ENCODE measurements at places on chromosomes 6 and 20.

DNA sequence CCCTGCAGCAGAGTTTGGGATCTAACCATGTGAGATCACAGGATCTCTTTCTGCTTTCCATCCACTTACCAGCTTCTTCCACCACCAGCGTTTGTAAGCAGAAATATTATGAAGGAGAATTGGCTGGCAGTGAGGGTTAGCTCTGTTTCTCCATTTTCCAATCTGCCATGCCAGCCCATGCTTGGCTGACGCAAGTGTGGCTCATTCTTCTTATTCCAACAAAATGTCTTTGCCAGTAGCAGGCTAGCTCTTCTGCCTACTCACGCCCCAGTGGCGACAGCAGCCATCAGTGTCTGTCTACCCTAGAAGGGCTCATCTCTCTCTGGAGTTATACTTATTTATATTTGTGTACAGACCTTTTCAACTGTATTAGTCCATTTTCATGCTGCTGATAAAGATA is 286.2 kb downstream of the FARS2 start:
- DNase-seq: no peak

GRCh38 chr6:20403766-20404640 is 2.3 kb downstream of the E2F3 start:
- DNase-seq: peak; percentile 82

DNA sequence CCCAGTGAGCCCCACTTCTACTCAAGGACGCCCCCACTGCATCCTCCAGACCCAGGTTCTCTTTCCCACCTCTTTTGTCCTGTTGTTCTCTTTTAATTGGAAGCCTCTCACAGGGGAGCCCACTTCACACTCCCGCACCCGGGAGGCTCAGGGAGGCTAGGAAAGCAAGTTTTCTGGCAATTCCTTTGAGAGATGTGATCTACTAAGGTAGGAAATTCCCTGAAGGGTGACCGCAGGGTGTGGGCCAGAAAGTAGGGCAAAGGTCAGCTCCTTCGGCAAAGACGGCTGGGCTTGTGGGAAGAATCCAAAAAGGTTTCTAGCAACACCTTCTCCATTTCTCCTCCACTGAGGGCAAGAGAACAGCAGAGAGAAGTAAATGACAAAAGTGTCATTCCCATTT is 98.1 kb upstream of the PTPN1 start:
- DNase-seq: no peak

GRCh38 chr20:22544462-22544861 is 39.9 kb downstream of the FOXA2 start:
- no peak for DNase-seq

DNA sequence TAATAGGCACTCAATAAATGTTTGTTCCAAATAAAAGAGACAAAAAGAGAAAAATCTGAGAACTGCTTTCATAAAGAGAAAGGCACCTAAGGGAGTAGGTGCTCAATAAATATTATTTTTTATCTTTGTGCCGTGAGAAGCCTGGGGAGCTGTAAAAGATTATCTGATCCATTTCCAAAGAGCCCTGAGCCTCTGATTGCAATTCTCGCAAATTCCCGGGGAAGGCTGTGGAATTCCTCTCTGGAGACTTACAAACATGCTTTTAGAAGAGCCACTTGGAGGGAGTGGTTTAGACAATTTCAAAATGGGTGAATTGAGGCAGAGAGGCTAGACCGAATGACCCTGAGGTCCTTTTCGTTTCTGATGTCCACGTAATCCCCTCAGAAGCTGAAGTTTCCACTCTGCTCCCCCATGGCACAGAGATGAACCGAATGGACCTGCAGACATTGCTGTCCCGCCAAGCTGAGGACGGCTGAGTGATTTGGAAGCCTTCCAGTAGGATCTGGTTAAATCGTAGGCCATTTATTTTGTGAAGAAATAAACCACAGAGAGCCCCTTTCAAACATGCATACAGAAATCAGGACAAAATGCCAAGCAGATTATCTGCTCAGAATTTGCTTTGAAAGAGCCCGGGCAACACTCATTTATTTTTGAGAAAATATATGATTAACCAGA is 77.8 kb downstream of the PKHD1 start:
- DNase-seq: no peak

DNA sequence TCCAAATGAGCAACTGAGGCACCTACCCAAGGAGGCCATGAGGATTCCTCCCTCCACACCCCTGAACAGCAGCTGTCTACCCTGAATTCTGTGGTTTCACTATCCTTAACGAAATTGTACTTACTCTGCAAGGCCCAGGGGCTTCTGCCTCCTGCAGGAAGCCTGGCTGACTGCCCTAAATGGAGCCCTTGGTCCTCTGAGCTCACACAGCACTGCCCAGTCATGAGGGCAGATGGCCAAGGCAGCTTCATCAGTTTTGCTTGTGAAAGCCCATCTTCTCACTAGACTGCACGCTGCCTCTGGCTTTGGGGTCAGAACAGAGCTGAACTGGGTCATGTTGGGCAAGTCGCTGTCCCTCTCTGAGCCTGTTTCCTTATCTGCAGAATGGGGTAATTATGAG is 26.4 kb upstream of the SIRPA start:
- peak; percentile 74 for DNase-seq

DNA sequence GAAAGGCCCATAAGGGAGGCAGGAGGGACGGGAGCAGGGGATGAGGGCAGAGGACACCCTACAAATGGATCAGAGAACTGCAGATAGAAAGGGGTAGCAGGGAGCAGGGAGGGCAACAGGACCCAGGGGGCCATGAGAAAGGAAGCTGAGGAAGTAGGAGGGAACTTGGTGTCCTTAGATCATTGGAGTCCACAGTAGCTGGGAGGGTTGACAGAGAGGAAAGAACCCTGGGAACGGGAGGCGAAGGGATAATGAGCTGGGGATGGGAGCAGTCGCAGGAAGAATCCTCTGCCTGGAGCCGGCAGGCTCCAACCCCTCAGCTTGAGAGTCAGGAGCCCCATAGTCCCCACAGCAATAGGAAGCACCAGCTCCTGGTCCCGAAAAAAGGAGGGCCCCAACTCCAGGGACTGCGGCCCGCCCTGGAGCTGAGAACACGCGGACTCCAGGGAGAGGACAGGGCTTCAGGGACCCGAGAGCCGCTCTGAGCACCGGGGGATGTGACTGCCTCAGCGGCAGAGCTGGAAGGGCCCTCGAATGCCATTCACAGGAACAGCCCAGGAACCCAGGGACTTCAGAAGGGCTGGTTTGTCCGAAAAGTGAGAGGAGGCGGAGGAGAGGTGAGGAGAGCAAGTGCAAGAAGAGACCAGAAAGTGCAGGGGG is 32.7 kb downstream of the HLA-A start:
- DNase-seq: no peak

DNA sequence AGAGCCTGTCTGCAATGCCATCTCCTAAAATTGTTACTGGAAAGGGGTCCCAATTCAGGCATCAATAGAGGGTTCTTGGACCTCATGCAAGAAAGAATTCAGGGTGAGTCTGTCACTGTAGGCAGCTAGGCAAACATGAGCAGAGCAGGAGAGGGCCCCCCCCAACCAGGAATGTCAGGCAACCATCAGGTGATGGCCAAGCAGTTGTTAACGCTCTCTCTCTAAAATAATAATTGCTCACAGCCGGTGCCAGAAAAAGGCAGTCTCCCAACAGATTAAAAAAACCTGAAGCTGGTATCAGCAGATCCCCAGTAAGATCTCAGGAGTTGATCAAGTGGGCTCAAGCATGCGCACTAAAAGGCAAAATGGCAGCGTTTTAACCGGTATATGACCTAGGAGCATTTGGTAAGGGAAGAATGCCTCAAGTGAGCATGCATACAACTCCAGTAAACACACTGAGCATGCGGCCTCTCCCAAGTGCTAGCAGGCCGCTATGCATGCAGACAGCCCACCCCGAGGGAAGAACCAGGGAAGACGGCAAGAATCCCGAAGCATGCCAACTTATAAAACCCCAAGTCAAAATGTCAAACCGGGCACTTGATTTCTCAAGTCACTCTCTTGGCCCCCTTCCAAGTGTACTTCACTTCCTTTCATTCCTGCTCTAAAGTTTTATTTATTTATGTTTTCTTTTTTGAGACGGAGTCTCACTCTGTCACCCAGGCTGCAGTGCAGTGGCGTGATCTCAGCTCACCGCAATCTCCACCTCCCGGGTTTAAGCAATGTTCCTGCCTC is 44.0 kb upstream of the RNGTT start:
- DNase-seq: no peak

- peak; percentile 85 for DNase-seq
Measured at GRCh38 chr20:11207749-11208502, 534.1 kb upstream of the JAG1 start.

GRCh38 chr6:127518191-127518709 is 885 bp downstream of the MTCL3 start:
- no peak for DNase-seq

- no peak for DNase-seq
Measured at GRCh38 chr6:40556023-40556422, 31.1 kb downstream of the LRFN2 start.

GRCh38 chr6:127515234-127515793 is 3.8 kb downstream of the MTCL3 start:
- peak; percentile 66 for DNase-seq

GRCh38 chr20:20201124-20201523 is 148.8 kb downstream of the CFAP61 start:
- no peak for DNase-seq

Measured in GM23248 (cell line).